ENCODE measurements at places on chromosomes 7 and 10.

DNA sequence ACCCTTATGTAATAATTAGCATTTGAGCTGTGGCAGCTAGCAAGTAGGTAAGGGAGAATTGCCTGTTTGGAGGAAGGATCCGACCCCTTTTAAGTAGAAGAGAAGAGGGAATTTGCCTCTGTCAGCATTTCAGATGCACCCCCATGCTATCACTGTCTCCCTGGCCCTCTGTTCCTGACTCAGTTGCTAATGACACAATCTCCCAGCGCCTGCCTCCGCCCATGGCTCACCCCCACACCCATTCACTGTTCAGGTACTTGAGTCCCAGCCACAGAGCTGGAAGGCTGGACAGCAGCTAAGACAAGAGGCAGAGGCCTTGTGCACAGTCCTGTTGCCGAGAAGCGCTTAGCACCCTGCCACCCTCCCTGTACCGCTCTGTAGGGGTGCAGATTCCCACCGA, 512.3 kb upstream of the GALNT17 start:
- H3K27me3 ChIP-seq = no peaks in the 10 kb centered on the region
- no peak for DNase-seq
- no peaks in the 10 kb centered on the region for H3K36me3 ChIP-seq
- H3K27ac ChIP-seq = no peak overlapping the region
- H3K4me3 ChIP-seq = no peak overlapping the region

DNA sequence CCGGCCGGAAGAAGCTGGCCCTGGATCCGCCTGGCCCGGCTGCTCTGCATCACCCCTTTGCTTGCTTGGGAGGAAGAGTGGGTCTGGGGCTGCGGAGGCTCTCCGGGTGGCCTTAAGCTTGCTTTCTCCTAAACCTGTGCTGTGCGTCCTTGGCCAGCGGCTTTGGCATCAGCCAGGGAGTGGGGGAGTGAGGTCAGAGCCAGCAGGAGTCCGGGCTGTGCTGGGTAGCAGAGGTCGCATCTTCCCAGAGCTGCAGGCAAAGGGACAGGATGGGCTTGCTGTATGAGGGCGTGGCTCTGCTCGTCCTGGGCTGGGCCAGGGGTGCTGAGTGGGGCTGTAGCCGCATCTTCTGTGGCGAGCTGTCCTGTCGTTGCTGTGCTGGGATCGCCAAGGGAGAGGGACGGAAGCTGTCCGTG, 21.1 kb downstream of the BNIP3 start:
- H3K27me3 ChIP-seq = no peaks in the 10 kb centered on the region
- H3K4me1 ChIP-seq = peaks cover 18% of the 10 kb centered on the region
- H3K27ac ChIP-seq = no peak overlapping the region
- DNase-seq = no peak
- peaks cover 82% of the 10 kb centered on the region for H3K36me3 ChIP-seq

GRCh38 chr10:106278383-106278782, 886.1 kb downstream of the SORCS1 start:
- no peak overlapping the region for H3K4me3 ChIP-seq
- H3K4me1 ChIP-seq = no peaks in the 10 kb centered on the region
- no peaks in the 10 kb centered on the region for H3K36me3 ChIP-seq
- no peak overlapping the region for H3K27ac ChIP-seq
- no peak for DNase-seq
- H3K27me3 ChIP-seq = no peaks in the 10 kb centered on the region

GRCh38 chr7:66460921-66461361, 167.7 kb upstream of the KCTD7 start:
- no peak overlapping the region for H3K27ac ChIP-seq
- peaks cover 4% of the 10 kb centered on the region for H3K36me3 ChIP-seq
- peaks cover 21% of the 10 kb centered on the region for H3K4me1 ChIP-seq

DNA sequence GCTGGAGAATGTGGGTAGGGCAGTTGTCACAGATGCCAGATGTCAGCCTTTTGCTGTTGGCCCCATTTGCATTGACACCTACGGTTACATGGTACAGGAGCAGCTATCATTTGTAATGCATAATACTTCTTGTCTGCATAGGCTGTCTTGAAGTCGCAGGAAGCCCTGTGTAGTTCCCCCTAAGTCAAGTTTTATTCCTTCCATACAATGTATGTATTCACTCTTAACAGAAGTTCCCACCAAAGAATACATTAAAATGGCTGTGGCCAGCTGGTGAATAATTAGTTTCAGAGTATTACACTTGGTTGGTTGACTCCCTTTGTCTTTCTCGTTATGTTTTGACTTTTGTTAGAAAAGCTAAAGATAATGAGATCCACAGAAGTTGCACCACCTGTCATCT, 1169.0 kb downstream of the REEP3 start:
- no peaks in the 10 kb centered on the region for H3K27me3 ChIP-seq
- H3K4me3 ChIP-seq = no peak overlapping the region
- H3K27ac ChIP-seq = no peak overlapping the region
- no peak for DNase-seq
- H3K4me1 ChIP-seq = no peaks in the 10 kb centered on the region
